MG63 (cell line): ENCODE measurements at places on chromosomes 7 and 10. TPM values are rescaled to one million over a fixed set of nuclear protein-coding genes. Genes with fewer than 3 reads are reported as not detected.

- DNase-seq = peak; percentile 39
Observed at GRCh38 chr7:12162415-12163113, 48.5 kb upstream of the TMEM106B start.

GRCh38 chr7:37550872-37551271 is 102.2 kb upstream of the ELMO1 start:
- DNase-seq = no peak

- DNase-seq = no peak
Observed at GRCh38 chr7:40676221-40676620, 541.4 kb downstream of the SUGCT start.

TCERG1L gene
- total RNA-seq = not detected in 2 replicates

GRCh38 chr7:107090457-107090856 is 46.0 kb downstream of the PRKAR2B start:
- DNase-seq = no peak

DNA sequence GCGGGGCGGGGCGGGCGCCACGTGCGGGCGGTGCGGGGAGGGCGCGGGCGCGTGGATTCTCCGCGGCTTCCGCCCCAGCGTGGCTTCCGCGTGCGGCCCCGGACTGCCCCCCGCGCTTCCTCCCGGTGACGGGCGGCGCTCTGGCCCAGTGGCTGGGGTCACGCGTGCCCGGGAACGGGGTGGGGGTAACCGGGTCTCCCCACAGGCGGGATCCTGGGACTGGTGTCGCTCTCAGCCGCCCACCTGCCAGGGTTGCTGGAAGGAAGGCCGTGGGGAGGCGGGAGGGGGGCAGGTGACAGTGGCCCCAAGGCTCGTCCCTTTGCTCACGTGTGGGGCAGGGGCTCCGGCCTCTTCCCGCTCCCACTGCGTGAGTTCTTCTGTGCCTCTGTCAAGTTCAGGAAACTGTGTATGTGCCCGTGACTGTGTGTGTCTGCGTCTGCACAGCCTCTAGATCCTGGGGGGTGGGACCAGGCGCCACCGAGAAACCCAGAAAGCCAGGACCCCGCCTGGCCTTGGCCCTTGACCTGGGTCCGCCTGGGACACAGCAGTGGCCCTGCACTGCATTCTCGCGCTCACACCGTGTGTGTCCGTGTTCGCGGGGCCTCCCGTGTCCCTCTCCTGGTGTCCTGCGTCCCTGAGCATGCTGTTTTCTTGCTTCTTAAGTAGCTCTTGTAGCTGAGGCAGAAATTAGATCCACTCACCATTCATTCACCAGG is 919 bp downstream of the MAFK start:
- DNase-seq = peak; percentile 22

GRCh38 chr10:55274367-55274766 is 473.3 kb upstream of the PCDH15 start:
- DNase-seq = no peak

DNA sequence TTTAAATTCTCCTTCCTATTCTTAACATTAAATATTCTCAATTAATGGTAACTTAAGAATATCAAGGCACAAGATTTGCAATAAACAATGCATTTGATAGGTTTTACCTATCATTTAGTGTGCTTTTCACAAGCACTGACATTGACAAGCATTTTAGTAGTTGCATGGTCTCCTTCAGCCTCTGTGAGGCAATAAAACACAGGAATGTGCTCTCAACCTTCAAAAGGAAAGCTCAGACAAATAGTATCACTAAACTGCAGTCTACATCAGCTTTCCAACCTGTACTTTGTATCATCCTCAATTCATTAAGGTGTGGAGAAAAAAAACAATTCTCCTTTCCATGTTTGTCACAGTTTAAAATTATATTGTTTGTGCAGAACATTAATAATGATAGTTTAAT is 51.1 kb upstream of the TSPAN13 start:
- DNase-seq = no peak

SLC26A3 gene
- not detected in 2 replicates for total RNA-seq
